ENCODE measurements at places on chromosomes 4 and X.

- DNase-seq: no peak
Observed at GRCh38 chr4:133839326-133839725, 362.3 kb downstream of the PABPC4L start.

- peak; percentile 67 for DNase-seq
Observed at GRCh38 chrX:16892504-16893362, 22.6 kb upstream of the RBBP7 start.

GRCh38 chrX:11750046-11750445 is 8.0 kb upstream of the MSL3 start:
- no peak for DNase-seq

- no peak for DNase-seq
Observed at GRCh38 chrX:140502491-140503237, 2.2 kb downstream of the SOX3 start.

GRCh38 chr4:137664416-137664815 is 132.1 kb upstream of the PCDH18 start:
- DNase-seq: no peak

DNA sequence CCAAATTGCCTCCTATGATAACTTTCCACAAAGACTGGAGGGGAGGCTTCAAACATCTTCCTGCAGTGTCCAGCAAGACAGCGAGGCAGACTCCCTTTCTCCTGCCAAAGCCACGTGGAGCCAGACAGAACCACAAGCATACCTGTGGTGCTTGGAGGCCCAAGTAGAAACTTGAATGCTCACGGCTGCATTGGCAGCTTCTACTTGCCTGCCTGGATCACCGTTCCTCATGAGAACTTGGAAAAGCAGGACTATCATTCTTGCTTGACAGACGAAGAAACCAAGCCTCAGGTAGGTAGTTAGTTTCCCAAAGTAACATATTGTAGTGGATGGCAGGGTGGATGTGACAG is 216.3 kb upstream of the SFRP2 start:
- DNase-seq: no peak

- no peak for DNase-seq
Observed at GRCh38 chr4:40613456-40613855, 16.2 kb downstream of the RBM47 start.

DNA sequence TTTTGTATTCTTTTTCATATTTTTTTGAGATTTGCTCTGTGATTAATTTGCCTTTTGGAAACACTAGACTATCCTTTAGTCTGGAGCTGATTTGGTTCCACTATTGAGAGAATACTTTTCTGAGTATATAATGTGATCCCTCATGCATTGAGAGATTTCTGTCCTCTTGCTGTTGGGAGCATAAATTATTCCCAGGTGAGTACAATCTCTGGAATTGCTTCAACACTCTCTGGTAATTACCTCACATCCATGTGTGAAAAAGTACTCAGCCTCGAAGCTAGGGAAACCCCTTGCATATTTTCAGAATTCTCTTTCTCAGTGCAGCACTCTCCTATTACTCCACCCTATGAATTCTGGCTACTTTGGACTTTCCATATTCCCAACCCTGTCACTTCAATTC is 550.0 kb downstream of the RAPGEF2 start:
- no peak for DNase-seq

- DNase-seq: no peak
Observed at GRCh38 chrX:123432361-123433150, 248.5 kb downstream of the GRIA3 start.

- DNase-seq: no peak
Observed at GRCh38 chr4:156620786-156621185, 350.8 kb downstream of the PDGFC start.

DNA sequence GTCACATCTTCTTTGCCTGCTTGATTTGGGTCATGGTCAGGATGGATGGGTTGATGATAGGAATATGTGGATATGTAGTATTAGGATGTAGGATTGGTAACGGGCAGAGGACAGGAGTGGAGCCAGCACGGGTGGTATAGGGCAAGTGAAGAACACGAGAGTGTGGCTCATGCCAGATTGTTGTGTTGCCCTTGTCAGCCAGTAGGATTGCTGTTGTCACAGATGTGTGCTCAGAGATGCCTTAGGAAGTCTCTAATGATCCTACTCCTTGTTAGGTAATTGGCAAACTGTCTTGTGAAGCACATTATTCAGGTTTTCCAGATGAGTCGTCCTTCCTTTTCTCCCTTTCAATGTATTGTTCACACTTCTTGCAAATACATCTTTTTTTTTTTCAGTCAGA is 5.5 kb downstream of the ATP10D start:
- DNase-seq: peak; percentile 11

DNA sequence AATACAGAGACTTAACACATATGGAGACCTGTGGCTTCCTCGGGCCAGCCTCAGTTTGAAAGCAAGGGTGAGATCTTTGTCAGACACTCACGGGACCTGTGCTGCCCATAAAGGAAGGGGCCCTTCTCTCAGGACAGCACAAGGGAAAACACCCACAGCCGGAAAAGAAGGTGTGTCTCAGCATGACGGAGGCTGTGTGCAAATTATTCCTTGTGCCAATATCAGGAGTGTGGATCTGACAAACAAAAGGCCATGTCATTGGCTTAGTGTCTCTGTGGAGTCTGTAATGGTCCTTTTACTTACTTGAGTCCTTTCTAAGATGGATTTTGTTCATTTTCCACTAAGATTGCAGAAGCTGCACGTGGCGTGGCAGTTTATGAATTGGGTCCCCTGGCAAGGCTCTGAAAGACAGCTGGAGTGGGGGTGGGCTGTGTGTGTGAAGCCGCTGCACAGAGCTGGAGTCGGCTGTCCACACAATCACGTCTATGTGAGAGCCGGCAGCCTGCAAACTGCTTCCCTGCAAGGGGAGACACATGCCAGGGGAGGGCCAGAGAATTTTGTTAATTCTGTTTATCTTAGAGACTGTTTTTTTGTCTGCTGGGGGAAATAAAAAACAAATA is 1.9 kb downstream of the ENPP6 start:
- DNase-seq: no peak

GRCh38 chr4:115234405-115235093 is 121.1 kb upstream of the NDST4 start:
- DNase-seq: no peak

DNA sequence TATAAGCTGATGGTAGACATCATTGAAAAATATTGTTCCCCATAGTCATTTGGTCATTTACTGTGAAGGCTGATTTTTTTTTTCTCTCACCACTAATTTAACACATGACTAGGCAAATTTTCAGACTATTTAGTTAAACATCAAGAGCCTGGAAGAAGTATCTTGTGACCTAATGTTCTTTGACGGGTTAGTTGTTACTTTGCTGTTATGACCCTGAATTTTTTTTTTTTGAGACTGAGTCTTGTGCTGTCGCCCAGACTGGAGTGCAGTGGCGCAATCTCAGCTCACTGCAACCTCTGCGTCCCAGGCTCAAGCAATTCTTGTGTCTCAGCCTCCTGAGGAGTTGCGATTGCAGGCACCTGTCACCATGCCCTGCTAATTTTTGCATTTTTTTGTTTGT is 67.0 kb downstream of the HPF1 start:
- no peak for DNase-seq

- peak; percentile 1 for DNase-seq
Observed at GRCh38 chrX:123964156-123964834, 2.8 kb downstream of the STAG2 start.

DNA sequence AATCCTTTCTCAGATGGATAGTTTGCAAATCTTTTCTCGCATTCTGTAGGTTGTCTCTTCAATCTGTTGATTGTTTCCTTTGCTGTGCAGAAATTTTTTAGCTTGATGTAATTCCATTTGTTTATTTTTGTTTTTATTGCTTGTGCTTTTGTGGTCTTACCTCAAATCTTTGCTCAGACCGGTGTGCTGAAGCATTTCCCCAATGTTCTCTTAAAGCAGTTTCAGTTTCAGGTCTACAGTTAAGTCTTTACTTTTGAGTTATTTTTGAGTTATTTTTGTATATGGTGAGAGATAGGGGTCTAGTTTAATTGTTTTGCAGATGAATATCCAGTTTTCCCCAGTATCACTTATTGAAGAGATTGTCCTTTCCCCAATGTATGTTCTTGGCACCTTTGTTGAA is 18.2 kb upstream of the SLC25A14 start:
- no peak for DNase-seq

GRCh38 chr4:90495211-90495610 is 368.0 kb downstream of the CCSER1 start:
- DNase-seq: no peak

DNA sequence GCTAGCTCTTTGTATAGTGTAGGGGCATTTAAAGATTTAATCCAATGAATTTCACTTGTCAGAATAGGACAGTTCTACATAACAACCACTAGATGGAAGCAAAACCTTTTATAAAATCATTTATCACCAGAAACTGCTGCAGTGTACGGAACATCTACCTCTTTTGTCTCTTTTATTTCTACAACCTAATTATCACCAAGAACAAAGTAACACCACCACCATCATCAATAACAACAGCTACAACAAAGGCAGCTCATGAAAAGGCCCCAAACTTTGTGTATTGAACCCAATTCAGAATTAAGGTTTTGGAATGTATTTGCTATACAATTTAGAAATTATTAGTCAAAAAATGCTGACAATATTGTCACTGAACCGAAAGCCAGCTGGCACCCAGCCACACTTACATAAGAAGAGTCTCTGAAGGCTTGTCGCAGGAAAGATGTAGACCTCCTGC is 260.9 kb upstream of the RPS6KA3 start:
- DNase-seq: peak; percentile 9

DNA sequence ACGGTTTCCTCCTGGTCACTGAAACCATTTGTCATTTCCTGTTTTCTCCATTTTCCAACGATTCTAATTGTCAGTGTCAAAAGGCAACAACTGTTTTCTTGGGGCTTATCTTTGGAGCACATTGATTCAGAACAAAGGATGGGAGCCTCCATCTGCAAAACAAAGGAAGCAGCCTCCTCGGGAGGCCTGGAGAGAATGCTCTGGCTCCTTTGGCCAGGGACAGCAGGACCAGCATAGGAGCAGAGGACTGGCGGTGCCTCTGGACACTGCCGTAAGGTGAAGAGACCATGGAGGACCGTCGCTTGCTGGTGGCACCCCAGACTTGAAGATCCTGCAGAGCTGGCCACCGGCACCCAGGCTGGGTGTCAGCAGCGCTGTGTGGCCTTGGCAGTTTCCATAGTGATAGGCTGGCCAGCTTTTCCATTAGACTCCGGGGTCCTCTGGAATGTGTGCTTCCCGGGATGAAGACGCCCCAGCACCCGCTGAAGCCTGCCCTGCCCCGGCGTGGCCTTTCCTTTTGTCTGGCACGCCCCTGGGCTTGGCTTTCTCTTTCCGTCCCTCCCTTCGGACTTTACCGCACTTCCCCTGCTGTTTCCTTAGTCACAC is 61.1 kb upstream of the MTM1 start:
- no peak for DNase-seq

DNA sequence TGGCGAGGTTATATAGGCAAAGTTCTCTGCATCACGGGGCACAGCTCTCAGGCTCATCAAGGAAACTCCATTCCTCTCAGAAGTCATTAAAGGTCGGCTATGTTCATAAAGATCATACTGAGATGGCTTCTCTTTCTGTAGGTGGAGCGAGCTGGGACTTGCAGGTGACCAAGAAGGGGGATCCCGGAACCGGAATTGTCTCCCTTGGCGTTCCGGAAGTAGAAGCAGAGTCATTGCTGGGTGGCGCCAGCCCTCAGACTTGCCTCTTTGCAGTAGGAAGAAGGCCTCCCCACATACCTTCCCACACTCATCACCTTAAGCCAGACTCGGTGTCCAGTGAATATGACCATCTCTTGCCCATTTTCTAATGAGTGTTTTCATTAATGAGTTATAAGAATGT is 17.9 kb upstream of the HPGD start:
- DNase-seq: no peak

DNA sequence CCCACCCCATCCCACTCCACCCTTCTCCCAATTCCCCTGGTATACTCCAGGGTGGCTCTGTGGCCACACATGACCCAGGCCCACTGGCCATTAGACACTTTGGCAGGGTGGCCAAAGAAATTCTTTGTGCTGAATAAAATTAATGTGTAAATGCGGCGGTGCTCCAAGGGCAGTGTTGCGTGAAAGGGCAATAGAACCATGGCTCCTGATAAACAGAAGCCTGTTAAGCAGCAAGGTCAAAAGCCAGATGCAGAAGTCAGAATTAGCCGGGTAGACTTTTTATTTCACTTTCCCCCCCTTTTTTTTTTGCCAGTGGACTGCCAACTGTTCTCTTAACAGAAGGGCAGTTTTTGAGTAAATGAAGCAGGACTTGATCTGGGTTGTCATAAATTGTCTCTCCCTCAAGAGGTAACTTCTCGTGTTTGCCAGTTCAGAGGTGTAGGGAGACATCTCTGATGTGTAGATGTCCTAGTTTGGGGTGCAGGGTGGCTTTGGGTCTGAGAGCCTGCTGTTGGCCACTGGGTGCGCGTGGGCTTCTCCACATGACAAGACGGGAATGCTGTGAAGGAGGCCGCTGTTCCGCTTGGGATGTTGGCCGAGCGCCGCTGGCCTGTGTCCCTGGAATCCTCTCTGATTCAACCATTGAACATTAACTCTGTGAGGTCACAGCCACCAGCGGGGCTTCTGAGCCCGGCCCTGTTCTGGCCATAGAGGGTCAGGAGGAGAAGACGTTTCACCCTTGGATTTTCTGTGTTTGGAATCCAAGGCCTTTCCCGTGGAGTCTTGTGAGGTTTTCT is 139.5 kb downstream of the TBL1X start:
- no peak for DNase-seq

DNA sequence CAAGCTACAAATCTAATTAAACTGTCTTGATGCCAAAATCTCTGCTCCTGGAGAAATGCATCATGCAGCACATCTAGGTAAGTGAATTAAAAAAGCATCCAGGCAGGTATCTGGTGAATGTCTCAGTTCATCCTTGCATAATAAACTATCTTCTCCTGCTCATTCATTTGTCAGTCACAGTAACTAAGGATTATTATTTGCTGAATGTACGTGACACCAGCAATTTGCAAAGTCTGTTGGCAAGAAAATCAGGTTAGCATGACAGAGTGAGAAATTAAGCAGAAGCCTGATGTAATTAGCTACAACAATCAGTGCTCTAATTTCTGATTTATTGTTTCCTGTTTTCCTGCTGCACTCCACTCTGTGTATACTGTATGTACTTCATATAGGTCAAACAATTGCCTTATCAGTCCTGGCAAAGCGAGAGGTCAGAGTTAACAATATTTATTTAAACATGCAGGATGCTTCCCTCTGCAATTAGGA is 213.6 kb downstream of the FBXO8 start:
- DNase-seq: no peak

GRCh38 chr4:87032884-87033533 is 98.2 kb downstream of the AFF1 start:
- DNase-seq: no peak

GRCh38 chr4:20203508-20203907 is 48.2 kb upstream of the SLIT2 start:
- DNase-seq: no peak

GRCh38 chrX:926070-926469 is 286.4 kb downstream of the CRLF2 start:
- no peak for DNase-seq

DNA sequence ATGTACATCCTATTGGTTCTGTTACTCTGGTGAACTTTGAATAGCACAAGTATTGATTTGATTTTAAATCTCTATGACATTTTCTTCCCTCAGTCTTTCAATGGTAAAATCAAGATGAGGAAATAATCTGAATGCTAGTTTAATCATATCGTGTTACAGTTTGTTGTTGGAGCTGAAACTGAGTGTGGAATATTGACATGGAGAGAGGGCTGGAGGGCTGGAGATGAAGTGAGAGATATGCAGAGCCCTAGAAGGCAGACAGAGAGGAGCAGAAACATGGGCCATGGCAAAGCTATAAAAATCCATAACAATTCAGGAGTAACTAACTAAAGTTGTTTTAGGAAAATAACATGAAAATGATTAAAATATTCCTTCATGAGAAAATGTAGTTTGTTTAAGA is 141.1 kb downstream of the BANK1 start:
- DNase-seq: no peak

Measured in CD4-positive, alpha-beta T cell treated with Interleukin-15 for 4 hours (primary cell).